ENCODE measurements at places on chromosomes 7 and 10.

DNA sequence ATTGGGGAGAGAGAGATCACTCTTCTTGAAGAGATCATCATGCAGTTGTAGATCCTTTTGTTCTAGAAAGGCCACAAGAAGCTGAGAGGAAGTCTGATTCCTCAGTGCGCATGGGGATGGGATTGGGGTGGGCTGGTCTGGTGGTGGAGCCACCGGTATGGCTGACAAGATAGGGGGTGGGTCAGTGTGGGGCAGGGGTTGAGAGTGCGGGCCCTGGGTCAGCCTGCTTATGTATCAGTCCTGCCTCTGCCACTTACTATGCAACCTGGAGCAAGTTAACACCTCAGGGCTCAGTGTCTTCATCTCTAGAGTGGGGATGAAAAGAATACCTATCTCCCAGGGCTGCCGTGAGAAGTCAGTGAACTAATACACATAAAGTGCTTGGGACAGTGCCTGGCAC is 8.0 kb downstream of the SMARCD3 start:
- DNase-seq, result no peak

DNA sequence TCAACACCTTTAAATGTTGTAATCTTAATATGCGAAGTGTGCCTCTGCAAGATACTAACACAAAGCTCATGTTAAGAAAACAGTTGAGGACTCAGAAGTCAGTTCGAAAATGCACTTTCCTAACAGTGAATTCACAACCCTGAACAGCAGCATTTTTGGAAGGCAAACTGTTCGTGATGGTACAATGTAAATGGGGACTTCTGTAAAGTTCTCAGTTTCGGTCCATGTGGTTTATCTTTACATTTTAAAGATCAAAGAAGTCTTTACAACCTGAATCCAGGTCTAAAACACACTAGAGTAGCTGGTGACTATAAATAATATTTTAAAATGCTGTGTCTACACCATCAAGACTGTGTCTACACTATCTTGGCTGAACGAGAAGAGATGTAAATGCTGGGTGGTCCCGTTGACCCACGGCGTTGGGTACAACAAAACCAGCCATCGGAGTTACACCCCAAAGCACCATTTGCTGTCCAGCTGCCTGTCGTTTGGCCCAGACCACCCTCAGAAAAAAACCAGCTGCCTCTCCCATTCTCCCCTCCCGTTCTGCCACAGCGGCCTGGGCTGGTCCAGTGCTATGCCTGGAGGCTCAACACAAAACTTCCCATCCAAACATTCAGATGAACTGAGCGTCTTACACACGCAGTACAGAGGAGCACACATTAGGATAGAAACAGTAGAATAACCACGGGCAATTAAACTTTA is 42.9 kb downstream of the MKI67 start:
- no peak for DNase-seq

GRCh38 chr7:109343678-109344077 is 774.0 kb downstream of the DNAJB9 start:
- no peak for DNase-seq

- no peak for DNase-seq
Observed at GRCh38 chr7:69770613-69771012, 172.3 kb downstream of the AUTS2 start.

DNA sequence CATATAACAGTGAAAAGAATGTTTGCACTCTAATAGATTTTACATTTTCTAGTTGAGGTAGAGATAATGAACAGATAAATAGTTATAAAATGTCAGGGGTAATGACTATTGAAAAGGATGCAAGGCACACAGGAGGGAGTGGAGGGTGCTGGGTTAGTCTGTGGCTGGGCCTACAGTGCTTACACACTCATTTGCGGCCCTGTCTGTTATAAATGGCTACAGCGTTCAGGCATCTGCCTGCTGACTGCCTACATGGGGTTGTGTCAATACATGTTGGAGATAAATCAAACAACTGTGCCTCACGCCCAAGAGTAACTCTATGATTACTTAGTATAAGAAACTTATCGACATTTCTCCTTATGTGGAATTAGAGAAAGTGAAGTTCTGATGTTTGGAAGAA is 313.3 kb downstream of the ACTR3B start:
- DNase-seq, result no peak

- peak; percentile 17 for DNase-seq
Observed at GRCh38 chr10:97508342-97508741, 9.6 kb downstream of the UBTD1 start.

GRCh38 chr7:133820584-133820983 is 306.6 kb upstream of the LRGUK start:
- DNase-seq, result no peak

GRCh38 chr7:128404143-128404681 is 5.6 kb downstream of the IMPDH1 start:
- DNase-seq, result no peak

DNA sequence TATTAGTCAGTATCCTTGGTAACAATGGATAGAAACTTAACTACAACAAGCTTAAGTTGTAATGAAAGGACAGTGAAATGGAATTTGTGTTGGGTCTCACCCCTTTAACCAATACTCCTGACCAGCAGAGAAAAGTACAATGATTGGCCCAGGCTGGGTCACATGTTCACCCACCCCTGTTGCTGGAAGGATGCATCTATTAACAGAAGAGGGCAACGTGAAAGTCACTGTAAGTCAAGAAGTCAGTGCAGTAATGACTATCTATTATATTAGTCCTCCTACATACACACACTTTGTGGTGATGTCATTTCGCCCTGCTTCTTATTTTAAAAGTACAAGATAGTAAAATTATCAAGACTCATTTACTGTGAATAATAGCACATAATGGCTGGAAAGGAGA is 16.2 kb downstream of the PNLIPRP2 start:
- no peak for DNase-seq

DNA sequence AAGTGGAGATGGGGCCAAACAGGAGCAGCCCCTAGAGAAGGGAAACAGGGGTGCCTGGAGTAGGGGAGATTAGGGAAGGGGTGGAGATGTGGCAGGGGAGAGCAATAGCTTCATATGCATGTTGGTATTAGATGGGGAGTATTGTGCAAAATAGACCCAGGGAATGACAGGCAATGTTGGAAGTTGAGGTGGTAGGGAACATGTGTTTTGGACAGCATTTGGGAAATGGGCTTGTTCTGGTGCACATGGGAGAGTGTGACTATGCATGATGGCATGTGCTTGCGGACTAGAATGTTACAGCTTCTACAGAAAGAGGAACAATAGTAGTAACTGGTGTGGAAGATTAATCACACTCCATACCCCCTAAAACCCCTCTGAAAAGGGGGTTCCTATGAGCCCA is 10.4 kb downstream of the PAX2 start:
- DNase-seq, result no peak

DNA sequence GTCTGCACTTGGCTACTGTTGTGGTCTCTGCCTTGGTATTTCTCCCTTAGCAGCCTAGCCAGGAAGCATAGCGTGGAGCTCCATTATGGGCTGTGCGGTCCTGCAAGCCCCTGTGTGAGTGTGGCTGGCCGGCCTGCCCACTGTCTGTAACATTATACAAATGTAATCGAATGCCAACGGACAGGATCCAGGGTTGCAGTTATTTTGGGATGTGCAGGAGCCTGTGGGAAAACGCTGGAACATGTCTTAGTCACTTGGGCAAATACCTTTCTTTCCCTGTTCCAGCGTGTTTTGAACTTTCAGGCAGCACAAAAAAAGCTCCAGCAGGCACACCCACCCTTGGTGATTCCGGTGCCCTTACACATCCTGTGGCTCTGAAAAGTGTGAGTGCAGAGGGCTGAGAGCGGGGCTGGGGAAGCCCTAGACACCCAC is 29.5 kb downstream of the BAG3 start:
- no peak for DNase-seq

- DNase-seq, result no peak
Observed at GRCh38 chr7:93375603-93376002, 143.4 kb downstream of the VPS50 start.

- DNase-seq, result no peak
Observed at GRCh38 chr7:69260023-69260422, 338.3 kb upstream of the AUTS2 start.

GRCh38 chr10:97667463-97667862 is 19.6 kb downstream of the AVPI1 start:
- DNase-seq, result no peak

DNA sequence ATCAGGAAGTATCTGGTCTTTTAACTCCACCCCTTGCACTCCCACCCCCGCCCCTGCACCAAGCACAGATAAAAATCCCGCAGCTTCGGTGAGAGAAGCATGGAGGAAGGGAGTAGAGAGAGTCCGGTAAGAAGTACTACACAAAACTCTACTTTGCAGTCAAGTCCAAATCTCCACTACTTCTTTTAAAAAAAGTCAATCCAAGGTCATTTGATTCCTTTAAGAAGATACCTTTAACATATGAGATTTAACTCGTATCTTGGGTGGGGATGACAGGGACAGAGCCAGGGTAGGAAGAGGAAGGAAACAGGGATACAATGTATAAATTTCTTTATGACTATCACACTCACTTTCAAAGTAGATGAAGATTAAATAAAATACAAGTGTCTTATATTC is 132.1 kb downstream of the NRBF2 start:
- DNase-seq, result no peak

DNA sequence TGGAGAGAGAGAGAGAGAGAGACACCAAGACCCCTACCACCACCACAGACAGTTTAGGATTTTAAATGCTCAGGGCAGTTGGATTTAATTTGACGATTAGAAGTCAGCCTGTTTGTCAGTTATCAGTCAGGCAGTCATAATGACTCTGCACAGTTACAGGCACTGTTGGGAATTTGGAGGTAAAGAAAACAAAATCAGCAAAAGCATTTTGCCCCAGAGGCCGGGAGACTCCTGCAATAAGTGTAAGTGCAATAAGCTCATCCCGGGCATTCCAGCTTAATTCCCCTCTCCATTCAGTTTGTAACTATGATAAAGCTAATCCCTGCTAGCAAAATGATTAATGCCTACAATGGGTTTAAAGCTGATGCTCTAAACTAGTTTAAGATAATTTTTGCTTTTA is 13.5 kb downstream of the SEMA3C start:
- DNase-seq, result no peak

DNA sequence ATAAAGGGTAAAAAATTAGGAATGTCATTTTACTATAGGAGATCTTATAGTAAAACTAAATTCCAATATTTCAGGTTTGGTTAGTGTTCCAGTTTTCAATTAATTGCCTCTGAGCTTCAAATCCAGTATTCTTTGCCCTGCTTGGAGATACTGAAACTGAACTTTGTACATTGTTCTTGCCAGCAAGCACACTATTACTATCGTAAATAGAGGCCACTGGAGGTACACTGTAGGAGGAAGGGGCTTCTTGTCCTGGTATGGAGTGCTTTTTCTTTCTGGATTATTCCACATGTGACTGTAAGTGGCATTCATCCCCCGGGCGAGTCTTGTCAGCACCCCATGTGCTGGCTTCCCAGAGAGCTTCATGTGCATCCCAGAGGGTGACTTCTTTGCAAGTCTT is 234.7 kb upstream of the PTPRZ1 start:
- DNase-seq, result no peak

DNA sequence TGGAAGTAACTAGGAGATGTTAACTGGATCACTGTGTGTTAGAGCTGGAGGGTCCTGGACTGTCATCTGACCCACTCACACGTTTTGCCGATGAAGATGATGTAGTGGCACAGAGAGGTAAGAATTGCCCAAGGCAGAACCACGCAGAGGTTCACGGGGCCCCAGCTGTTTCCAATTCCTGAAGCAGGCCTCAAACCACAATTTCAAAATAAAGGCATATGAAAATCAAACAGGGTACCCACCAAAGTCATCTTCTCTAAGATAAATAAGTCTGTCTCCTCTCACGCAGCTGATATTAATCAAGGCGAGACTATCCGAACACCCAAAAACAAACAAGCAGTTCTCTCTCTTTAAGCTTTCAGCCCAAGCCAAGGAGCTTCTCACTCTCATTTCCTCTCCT is 113.3 kb upstream of the JCAD start:
- DNase-seq, result no peak

DNA sequence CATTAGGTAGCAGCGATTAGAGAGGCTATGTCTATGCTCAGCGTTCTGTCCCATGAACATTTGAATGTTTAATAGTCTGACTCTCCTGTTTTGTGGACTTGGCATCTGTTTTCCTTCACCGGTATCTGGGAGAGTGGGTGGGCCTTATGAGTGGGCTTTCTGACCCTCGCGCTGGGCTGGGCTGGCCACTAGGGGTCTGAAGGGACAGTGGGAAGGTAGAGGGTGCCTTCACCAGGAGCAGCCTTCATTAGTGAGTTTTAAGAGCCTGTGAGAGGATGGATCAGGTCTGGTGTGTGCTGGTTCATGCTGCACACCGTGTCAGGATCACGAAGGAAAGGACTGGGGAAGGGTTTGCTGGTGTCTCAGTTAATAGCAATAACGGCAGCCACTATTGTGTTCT is 33.4 kb downstream of the DCLRE1A start:
- no peak for DNase-seq

- DNase-seq, result no peak
Observed at GRCh38 chr10:84005403-84005802, 133.9 kb upstream of the GHITM start.

GRCh38 chr7:77553123-77553522 is 16.0 kb downstream of the PTPN12 start:
- no peak for DNase-seq

GRCh38 chr10:13120786-13121499 is 21.0 kb downstream of the OPTN start:
- DNase-seq, result no peak

GRCh38 chr7:95976369-95977060 is 204.2 kb downstream of the DYNC1I1 start:
- DNase-seq, result no peak

GRCh38 chr10:107747851-107748250 is 583.3 kb upstream of the SORCS1 start:
- DNase-seq, result no peak

DNA sequence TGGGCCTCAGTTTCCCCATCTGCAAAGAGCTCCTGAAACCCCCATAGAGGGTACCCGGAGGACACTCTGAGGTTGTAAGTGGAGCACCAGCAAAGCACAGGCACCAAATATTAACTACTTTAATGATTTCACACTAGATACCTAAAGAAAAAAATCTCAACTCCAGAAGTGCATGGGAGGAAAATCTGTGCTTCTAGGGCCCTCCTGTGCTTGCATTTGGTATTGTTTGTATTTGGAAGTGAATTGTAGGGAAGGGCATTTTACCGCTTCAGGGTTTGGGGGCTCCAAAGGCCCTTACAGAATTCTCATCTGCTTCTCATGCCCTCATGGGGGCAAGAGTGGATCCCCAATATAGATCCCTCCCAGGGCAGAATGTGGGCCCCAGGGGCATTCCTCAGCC is 22.4 kb upstream of the DRGX start:
- no peak for DNase-seq

DNA sequence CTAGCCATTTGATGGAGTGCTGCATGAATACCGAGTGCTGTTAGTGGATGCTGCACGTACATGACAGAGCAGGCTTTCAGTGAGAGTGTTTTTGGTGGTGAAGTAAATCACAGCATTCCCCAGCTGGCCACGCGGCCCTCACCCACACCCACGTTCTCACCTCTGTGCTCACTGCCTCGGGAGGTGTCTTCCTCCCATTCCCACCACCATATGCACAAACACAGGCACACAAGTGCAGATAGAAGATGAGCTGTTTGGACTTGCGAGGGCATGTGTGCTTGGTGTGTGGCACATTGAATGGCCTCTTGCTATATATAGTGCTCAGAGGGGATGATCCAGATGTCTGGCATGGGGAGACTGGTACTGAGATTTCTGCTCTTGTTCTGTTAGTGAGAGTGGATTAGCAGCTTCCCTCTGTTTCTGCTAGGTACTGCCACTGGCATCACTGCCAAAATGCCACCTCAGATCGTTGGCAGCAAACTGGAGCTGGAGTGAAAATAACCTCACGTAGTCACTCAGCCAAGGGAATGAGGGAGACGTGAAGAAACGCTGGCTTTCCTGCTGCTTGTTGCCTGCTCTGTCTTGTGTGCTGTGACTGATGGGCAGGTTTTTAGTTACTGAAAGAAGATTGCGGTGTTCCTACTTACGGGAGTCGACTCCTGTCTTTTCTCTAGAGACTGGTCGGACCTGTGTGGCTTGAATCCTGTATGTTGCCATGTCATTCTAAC is 19.1 kb downstream of the DNAJB6 start:
- DNase-seq, result no peak

Data from hypothalamus (tissue), 51 donors.